ENCODE measurements at places on chromosomes 3 and 15. TPM values are rescaled to one million over a fixed set of nuclear protein-coding genes. Genes with fewer than 3 reads are reported as not detected.

- DNase-seq = no peak
These were observed 8.5 kb downstream of the POC1A start for GRCh38 chr3:52145736-52146110.

Gene LRRC34
- not detected for total RNA-seq

Gene GUCA1C
- total RNA-seq = not detected

DNA sequence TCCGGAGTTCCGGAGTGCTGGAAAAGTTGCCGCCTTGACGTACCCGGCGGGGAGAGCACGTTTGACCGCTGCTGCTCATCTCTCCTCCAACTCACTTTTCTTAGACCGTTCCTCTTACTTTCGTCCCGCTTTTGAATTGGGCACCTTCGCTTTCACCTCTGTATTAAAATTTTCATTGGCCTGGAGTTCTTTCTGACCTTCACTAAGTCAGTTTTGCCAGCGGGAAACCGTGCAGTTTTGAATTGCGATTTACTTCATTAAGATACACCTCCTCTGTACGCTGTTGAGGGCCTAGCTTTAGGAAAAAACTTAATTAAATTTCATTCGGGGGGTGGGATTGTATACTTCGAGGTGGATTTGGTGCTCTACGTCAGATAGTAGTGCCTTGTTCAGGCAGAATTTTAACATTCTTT is 1.3 kb downstream of the GMPS start:
- no peak for DNase-seq

GRCh38 chr3:110473405-110473804 is 598.2 kb upstream of the NECTIN3 start:
- DNase-seq = no peak

GRCh38 chr3:9056581-9056980 is 93.3 kb upstream of the RAD18 start:
- no peak for DNase-seq
